Heart right ventricle (tissue), 16 donors: ENCODE measurements at places on chromosomes 11 and 22. TPM values are rescaled to one million over a fixed set of nuclear protein-coding genes. Genes with fewer than 3 reads are reported as not detected.

DNA sequence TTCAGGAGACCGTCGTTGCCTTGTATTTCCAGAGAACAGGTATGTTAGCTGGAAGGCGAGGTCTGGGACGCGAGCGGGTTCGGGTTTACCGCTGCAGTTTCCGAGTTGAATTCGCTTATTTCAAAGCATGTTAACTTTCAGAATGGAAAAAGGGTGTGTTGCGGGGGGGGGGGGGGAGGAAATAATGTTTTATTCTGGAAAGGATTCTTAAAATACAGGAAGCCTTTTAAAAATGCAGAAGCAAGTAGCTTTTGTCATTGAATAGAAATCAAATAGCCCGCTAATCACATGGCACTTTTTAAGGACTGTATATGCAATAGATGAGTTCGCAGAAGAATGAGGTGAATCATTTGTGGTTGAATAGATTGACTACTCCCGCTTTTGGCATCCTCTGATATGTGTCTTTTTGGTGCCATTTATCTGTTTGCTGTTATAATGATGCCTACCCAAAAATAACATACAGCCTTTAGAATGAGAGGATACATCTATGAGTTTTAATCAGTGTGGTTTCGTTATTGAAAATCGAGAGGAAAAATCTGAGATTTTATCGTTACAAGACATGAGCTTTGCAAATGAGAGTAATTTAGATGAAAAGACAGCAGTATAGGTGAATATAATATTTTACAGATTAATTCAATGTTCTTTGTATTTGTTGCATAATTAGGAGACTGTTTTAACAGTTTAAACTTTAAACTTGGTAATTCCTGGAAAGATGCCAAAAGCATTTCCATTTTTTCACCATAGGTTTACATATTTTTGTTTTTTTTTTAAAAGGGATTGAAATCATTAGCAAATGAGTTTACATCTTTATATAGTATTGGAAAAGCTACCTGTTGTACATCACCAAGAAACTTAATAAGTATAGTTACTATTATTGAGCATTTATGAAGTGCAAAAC, 1.7 kb downstream of the PDE3B start:
- H3K36me3 ChIP-seq = no peaks in the 10 kb centered on the region
- no peak overlapping the region for H3K27ac ChIP-seq
- DNase-seq = no peak
- H3K27me3 ChIP-seq = no peaks in the 10 kb centered on the region
- peak overlapping the region; percentile 90 for H3K4me3 ChIP-seq

The APOA4 gene
- not detected for total RNA-seq

DNA sequence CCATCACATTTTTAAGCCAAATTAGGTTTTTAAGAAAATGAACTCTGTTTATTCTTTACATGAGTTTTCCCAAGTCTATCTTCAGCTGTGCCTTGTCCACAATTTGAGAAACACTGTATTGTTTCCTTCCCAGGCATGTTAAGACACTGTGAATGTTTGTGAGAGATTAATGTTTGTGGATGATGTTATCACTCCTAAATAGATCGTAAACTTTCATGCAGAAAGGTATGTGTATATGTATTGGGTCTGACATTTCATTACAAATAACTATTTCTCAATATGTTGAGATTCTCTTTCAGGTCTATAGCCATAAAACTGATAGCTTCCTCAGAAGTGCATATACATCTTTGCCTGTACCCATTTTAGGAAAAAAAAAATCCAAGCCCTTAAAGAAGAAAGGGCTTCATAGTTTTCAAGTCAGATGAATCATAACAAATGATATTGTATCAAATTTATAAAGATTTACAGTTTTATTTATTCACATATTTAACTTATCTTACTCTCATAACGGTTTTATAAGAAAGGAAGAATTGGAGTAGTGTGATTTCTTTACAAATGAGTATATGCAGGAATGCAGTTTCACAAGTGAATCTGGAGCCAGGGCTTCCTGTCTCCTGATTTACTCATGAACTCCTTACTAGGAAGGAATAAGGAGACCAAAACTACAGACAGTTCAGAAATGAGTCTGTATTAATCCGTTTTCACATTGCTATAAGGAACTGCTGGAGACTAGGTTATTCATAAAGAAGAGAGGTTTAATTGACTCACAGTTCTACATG, 11.2 kb downstream of the OR8D1 start:
- DNase-seq = no peak
- H3K4me3 ChIP-seq = no peak overlapping the region
- H3K4me1 ChIP-seq = peaks cover 4% of the 10 kb centered on the region
- H3K27me3 ChIP-seq = no peaks in the 10 kb centered on the region
- no peak overlapping the region for H3K27ac ChIP-seq

GRCh38 chr11:297586-298405, 1.5 kb downstream of the IFITM5 start:
- H3K4me1 ChIP-seq = no peaks in the 10 kb centered on the region
- H3K36me3 ChIP-seq = no peaks in the 10 kb centered on the region
- no peaks in the 10 kb centered on the region for H3K27me3 ChIP-seq
- H3K27ac ChIP-seq = no peak overlapping the region
- no peak overlapping the region for H3K4me3 ChIP-seq
- no peak for DNase-seq

- H3K4me1 ChIP-seq = peaks cover 7% of the 10 kb centered on the region
- H3K27ac ChIP-seq = no peak overlapping the region
- H3K4me3 ChIP-seq = no peak overlapping the region
- H3K27me3 ChIP-seq = no peaks in the 10 kb centered on the region
- no peak for DNase-seq
These were observed 47.4 kb upstream of the RAB1B start for GRCh38 chr11:66221012-66221411.

GRCh38 chr11:36306888-36307287, 10.8 kb downstream of the PRR5L start:
- DNase-seq = no peak
- H3K27ac ChIP-seq = no peak overlapping the region
- H3K4me1 ChIP-seq = peaks cover 4% of the 10 kb centered on the region
- no peak overlapping the region for H3K4me3 ChIP-seq

The TRPC6 gene
- 0.14 TPM for total RNA-seq

DNA sequence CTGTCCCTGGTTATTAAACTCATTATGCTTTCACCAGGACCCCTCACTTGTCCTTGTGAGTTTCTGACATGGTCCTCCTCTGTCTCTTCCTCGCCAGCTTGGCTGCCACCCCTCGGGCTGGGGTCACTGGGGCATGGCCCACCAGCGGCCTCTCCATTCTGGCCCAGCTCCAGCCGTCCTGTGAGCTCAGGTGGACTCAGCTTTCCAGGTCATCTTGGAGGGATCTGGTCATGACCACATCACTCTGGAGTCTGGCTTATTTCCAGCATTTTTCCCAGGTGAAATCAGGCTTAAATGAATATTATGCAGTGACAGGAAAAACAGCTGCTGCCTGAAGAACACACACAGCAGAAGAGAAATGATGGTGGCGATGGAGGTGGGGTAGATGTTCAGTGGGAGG, 224.5 kb downstream of the ADAMTS15 start:
- no peaks in the 10 kb centered on the region for H3K27me3 ChIP-seq
- peak overlapping the region; percentile 43 for H3K27ac ChIP-seq
- peaks cover 58% of the 10 kb centered on the region for H3K4me1 ChIP-seq
- no peak for DNase-seq

DNA sequence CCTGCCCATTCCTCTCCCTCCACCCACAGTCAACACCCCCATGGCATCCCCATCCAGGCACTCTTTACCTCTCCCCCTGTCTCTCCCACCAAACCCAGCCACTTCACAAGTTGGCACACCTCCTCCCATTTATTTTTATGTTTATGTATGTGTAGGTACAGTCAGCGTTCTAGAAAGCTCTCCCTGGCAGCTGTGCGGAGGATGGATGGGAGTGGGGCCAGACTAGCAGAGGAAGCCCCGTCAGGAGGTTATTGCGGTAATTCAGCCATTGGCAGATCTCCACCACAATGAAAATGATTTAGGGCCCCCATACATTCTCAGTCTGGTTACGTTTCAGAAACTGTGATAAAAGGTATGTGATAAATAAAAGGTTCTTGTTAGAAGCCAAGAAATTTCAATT, 51.3 kb downstream of the BTG4 start:
- no peak overlapping the region for H3K4me3 ChIP-seq
- no peak overlapping the region for H3K27ac ChIP-seq
- H3K36me3 ChIP-seq = no peaks in the 10 kb centered on the region
- DNase-seq = no peak
- no peaks in the 10 kb centered on the region for H3K4me1 ChIP-seq
- H3K27me3 ChIP-seq = no peaks in the 10 kb centered on the region

- H3K27ac ChIP-seq = no peak overlapping the region
- peaks cover 14% of the 10 kb centered on the region for H3K4me1 ChIP-seq
- no peak for DNase-seq
- H3K36me3 ChIP-seq = peaks cover 9% of the 10 kb centered on the region
- H3K27me3 ChIP-seq = no peaks in the 10 kb centered on the region
- H3K4me3 ChIP-seq = no peak overlapping the region
These were observed 8.7 kb downstream of the ME3 start for GRCh38 chr11:86663761-86664160.

The USP2 gene
- total RNA-seq = 87.0 TPM

GRCh38 chr11:6419009-6419631, at the start of gene APBB1:
Gene APBB1 (minus strand): TSS chr11:6419094. CDS start chr11:6411347, 7,747 bp downstream.
- H3K4me1 ChIP-seq = peaks cover 22% of the 10 kb centered on the region
- H3K27ac ChIP-seq = peak within 1 kb of the TSS; percentile 92
- DNase-seq = peak; percentile 77

DNA sequence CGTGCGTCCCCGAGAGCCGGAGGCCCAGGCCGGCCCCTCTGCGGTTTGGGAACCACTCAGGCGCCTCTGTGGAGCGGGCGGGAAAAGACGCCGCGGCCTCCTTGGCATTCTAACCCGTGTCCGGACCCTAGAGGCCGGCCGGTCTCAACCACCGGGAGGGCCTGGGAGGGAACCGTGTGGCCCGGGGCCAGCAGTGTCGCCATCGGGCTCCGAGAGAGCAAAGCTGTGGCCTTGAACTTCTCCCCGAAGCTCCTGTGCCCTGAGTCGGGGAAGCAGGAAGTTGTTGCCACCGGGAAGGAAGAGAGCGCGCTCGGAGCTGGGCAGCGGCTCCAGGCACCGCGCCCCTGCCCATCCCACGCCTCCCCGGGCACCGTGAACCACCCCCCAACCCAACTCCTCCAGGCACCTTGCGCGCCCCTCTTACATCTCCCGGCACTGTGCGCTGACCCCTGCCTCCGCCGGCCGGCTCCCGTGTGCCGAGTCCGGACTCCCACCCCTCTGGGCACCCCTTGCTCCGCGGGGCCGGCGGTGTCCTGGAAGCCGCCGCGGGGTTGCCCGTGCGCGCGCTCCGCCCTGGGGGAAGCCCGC, 80.0 kb upstream of the PPARA start:
- H3K4me3 ChIP-seq = peak overlapping the region; percentile 92
- DNase-seq = peak; percentile 90
- no peaks in the 10 kb centered on the region for H3K36me3 ChIP-seq
- no peaks in the 10 kb centered on the region for H3K27me3 ChIP-seq
- H3K4me1 ChIP-seq = peaks cover 3% of the 10 kb centered on the region

- no peak for DNase-seq
- peak overlapping the region; percentile 100 for H3K4me3 ChIP-seq
- peak overlapping the region; percentile 88 for H3K27ac ChIP-seq
- H3K36me3 ChIP-seq = peaks cover 48% of the 10 kb centered on the region
- H3K27me3 ChIP-seq = no peaks in the 10 kb centered on the region
- peaks cover 28% of the 10 kb centered on the region for H3K4me1 ChIP-seq
These were observed 884 bp downstream of the CENATAC start for GRCh38 chr11:118998822-118999221.

The VSIG2 gene
- 0.72 TPM for total RNA-seq

DNA sequence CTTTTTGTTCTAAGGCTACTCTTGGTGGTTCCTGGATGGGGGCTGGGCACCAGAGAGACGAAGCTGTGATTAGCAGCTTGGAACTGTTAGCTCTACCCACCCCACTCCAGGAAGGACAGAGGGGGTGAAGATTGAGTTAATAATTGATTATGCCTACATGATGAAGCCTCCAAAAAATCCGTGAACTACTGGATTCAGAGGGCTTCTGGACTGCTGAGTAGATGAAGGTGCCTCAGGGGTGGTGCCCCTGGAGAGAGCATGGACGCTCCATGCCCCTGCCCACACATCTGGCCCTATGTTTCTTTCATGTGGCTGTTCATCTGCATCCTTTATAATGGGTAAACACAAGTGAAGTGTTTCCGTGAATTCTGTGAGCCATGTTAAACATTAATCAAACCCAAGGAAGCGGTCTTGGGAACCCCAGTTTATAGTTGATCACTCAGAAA, 47.3 kb upstream of the CYP2D6 start:
- H3K4me1 ChIP-seq = no peaks in the 10 kb centered on the region
- no peaks in the 10 kb centered on the region for H3K36me3 ChIP-seq
- no peak for DNase-seq
- no peak overlapping the region for H3K27ac ChIP-seq

- DNase-seq = no peak
- no peaks in the 10 kb centered on the region for H3K4me1 ChIP-seq
- no peak overlapping the region for H3K27ac ChIP-seq
- no peak overlapping the region for H3K4me3 ChIP-seq
- H3K36me3 ChIP-seq = no peaks in the 10 kb centered on the region
These were observed 12.4 kb downstream of the P4HA3 start for GRCh38 chr11:74299015-74299414.

- peaks cover 84% of the 10 kb centered on the region for H3K4me1 ChIP-seq
- H3K36me3 ChIP-seq = peaks cover 59% of the 10 kb centered on the region
- no peaks in the 10 kb centered on the region for H3K27me3 ChIP-seq
- peak overlapping the region; percentile 78 for H3K27ac ChIP-seq
These were observed 3.1 kb upstream of the PYGM start for GRCh38 chr11:64762674-64763525.

- H3K4me1 ChIP-seq = no peaks in the 10 kb centered on the region
- H3K27ac ChIP-seq = no peak overlapping the region
- DNase-seq = no peak
- H3K36me3 ChIP-seq = no peaks in the 10 kb centered on the region
- no peak overlapping the region for H3K4me3 ChIP-seq
These were observed 234.0 kb downstream of the MIAT start for GRCh38 chr22:26891429-26891828.

- H3K4me3 ChIP-seq = no peak overlapping the region
- no peak overlapping the region for H3K27ac ChIP-seq
- H3K27me3 ChIP-seq = peaks cover 7% of the 10 kb centered on the region
- H3K36me3 ChIP-seq = no peaks in the 10 kb centered on the region
- H3K4me1 ChIP-seq = no peaks in the 10 kb centered on the region
These were observed 6.9 kb downstream of the OR10V1 start for GRCh38 chr11:59706518-59707285.

DNA sequence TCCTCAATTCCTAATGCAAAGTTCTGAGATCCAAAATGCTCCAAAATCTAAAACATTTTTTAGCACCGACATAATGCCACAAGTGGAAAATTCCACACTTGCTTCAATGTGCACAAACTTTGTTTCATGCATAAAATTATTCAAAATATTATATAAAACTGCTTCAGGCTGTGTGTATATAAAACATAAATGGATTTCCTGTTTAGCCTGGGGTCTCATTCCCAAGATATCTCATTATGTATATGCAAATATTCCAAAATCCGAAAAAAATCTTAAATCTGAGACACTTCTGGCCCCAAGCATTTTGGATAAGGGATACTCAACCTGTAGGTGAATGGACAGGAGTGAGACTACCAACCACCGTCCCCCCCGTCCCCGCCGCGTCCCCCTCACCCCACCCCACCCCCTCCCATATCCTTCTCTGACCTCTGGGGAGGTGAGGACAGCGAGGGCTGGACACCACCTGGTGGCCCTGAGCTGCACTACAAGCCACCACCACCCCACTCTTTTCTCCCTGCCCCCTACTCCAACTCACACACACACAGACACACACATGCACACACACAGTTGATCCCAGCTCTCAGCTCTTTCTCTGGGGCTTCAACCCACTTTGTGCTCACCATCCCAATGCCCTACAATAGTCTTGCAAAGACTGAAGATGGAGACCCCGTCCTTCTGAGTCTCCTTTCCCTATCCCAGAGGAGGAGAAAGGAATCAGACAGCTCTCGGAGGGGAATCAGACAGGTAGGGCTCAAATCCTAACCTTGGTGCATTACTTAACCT, 101.0 kb downstream of the PDE2A start:
- no peak overlapping the region for H3K27ac ChIP-seq
- DNase-seq = no peak
- H3K4me3 ChIP-seq = no peak overlapping the region
- no peaks in the 10 kb centered on the region for H3K36me3 ChIP-seq
